Kidney (tissue), 22 donors: ENCODE measurements at places on chromosomes 6 and 20. TPM values are rescaled to one million over a fixed set of nuclear protein-coding genes. Genes with fewer than 3 reads are reported as not detected.

Gene SLC22A23
- polyA plus RNA-seq: 5.7 TPM

Gene HLA-DPA1
- 154 TPM for polyA plus RNA-seq

DNA sequence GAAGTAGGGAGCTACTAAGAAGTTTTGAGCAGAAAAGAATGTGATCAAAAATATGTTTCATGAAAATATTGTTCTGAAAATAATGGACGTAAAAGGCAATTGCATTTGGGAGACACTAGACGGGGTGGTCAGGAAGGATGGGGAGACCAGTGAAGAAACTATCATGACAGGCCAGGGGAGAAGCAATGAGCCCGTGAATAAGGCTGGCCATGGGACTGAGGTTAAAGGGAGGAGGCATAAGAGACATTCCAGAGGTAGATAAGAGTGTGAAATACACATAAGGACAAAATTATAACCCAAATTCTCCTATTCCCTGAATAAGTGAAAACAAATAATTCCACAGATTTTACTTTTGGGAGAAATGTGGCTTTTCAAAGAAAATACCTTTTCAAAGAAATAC lies 51.7 kb downstream of the MARCKS start:
- DNase-seq: no peak

DNA sequence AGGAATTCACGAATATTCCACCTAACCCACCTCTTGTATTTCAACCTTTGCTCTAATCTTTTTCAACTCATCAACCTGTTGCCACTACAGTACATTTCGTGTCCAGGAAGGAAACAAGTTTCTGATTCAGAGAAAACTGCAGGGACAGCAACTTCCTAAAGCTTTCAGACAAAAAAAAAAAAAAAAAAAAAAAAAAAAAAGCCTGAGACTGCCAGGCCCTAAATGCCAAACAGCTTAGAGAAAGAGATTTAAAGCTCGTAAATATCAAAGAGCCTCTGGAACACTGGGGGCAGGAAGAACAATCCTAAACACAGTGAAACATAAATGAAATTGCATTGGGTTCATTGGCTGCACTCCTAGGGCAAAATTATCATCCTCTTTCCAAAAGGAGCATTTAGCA lies 411.2 kb upstream of the SPTLC3 start:
- no peak for DNase-seq

- no peak for DNase-seq
Measured at GRCh38 chr6:141685416-141685815, 447.3 kb upstream of the GJE1 start.

GRCh38 chr6:83711958-83712357 lies 3.1 kb upstream of the SNAP91 start:
- DNase-seq: no peak

GRCh38 chr20:3785240-3786125 lies 1.1 kb downstream of the CENPB start:
- no peak for DNase-seq

GRCh38 chr6:70264306-70264705 lies 38.6 kb downstream of the COL9A1 start:
- DNase-seq: no peak
